ENCODE measurements at places on chromosomes 11 and 22.
A peak's percentile ranks its signal among the peaks of the same experiment; 100 is the strongest.

- DNase-seq, result no peak
These were observed 173.9 kb downstream of the DDX10 start for GRCh38 chr11:108838792-108839105.

- DNase-seq, result peak; percentile 69
These were observed 11.7 kb downstream of the SEC14L3 start for GRCh38 chr22:30460147-30460546.

- DNase-seq, result no peak
These were observed 3.2 kb downstream of the CENPM start for GRCh38 chr22:41943661-41944209.

DNA sequence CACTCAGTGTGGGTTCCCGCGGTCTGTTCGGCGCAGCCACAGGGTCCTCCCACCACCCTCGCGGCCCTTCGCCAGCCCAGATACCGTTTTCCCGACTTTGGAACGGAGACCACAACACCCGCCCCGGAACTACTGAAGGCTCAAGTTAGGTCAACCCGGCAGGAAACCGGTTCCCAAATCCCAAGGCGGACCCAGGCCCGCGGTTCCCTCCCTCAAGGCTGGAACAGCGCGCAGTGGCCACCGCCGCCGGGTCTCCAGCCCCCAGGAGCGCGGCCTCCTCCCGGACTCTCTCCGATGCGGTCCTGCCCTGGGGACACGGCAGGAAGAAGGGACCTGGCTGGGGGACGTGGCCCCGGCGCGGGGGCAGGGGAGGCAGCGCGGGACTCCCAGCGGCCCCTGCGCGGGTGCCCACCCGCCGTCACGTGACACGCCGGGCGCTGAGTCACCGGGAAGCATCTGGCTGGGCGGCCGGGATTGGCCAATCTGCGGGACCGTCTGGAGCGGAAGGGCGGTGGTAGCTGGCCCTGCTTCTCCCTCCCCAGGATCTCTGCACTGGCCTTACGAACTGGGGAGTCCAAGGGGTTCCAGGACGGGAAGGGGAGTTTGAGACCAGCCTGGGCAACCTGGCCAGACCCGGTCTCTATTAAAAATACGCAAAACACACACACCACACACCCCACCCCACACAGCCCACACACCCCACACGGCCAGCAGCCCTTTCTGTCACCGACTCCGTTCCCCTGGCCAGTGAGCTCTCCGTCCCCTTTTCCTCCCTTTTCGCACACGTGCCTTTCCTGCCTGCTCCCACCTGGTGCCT is 21.5 kb upstream of the MALAT1 start:
- peak; percentile 69 for DNase-seq

GRCh38 chr11:15636521-15637089 is 521.9 kb downstream of the INSC start:
- no peak for DNase-seq

DNA sequence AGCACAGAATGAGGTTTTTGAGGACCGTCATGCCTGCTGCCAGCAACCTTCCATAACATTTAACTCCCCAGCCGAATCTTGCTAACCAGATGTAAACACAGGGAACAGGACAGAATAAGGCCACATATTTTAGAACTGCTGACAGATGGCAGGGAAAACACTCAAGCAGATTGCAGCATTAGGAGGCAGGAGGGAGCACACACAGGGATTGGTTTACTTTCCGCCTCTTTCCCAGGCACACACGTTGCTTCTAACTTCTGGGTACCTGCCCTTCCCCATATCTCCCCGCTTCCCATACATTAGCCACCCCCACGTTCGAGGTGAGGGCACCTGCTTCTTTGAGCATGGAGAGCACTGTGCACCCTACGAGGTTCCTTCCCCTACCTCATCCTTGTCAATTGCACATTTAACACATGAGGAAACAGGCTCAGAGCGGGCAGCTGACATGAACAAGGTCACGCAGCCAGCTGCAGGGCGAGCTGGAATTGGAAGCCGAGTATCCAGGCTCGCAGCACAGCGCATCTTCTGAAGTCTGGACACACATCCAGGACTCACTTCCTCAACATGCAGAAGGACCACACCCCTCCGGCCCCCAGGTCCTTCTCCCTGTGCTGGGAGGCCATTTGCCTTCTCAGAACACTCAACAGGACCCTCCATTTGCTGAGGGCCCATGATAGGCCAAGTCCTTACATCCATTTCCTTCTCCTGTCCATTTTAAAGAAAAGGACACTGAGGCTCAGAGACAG is 18.7 kb downstream of the ASPHD2 start:
- DNase-seq, result no peak

GRCh38 chr11:36510594-36510942 is 496 bp upstream of the TRAF6 start:
- no peak for DNase-seq

Data from NCI-H2029 treated with DMSO at 0.1 percent for 48 hours (cell line).